ELR (cell line): ENCODE measurements at places on chromosomes 3 and 15.

GRCh38 chr3:33663042-33663441 lies 55.0 kb downstream of the CLASP2 start:
- peak; percentile 50 for DNase-seq

DNA sequence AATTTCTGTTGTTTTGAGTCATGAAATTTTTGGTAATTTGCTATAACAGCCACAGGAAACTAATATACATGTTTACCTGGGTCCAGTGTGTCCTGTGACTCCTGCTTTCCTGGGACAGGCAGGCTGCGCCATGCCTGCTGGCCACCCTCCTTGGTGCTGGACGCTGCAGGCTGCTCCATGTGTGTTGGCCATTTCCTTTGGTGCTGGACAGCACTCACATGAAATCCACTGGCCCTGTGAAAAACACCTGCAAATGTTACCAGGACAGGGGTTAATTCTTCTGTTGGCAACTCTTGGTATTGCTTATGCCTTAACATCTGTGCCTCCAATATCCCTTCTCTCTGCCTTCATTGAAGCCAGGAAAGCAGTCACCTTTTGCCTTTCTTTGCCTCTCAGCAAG lies 86.9 kb upstream of the ATP10A start:
- no peak for DNase-seq

DNA sequence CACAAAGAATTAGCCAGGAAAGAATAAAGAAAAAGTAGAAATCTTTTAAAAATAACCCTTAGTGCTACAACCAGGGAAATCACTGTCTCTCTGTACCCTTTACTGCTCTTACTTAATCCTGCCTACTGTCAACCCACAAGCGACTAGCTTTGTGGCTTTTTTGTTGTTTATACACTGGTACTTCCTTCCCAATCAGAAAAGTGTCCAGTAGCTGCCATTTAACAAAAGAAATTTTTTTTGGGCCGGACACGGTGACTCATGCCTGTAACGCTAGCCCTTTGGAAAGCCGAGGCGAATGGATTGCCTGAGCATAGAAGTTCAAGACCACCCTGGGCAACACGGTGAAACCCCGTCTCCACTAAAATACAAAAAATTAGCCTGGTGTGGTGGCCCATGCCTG lies 13.8 kb upstream of the FAM219B start:
- DNase-seq: no peak

- DNase-seq: no peak
These were observed 43.0 kb upstream of the IDH2 start for GRCh38 chr15:90145259-90145658.
